GM12864 (cell line): ENCODE measurements at places on chromosomes 5 and 9.

DNA sequence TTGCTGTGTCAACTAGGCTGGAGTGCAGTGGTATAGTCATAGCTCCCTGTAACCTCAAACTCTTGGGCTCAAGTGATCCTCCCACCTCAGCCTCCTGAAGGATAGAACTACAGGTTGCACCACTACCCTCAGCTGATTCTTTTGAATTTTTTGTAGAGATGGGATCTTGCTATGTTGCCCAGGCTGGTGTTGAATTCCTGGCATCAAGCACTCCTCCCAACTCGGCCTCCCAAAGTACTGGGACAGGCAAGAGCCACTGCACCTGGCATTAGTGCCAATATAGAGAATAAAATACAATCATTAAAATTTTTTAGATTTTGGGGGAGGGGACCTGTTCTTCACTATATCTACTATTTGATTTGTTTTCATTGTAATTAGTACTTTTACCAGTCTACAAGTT lies 15.4 kb downstream of the PPIP5K2 start:
- DNase-seq, result no peak

DNA sequence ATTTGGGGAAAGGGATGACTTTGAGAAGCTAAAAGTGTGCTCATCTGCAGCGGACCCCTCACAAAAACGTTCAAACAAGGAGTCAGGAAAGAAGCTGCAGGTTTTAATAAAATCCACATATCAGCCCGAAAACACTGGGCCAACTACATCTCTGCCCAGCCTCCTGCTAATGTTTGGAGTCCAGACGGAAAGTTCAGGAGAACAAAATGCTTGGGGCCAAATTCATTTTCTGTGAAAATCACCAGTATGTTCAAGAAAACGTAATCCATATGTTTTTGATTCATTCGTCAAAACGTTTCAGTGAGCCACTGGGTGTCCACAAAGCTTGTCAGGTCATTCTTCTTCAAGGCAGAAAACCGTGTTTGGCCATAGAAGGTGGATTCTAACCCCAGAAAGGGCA lies 87.5 kb upstream of the GAS1 start:
- no peak for DNase-seq

DNA sequence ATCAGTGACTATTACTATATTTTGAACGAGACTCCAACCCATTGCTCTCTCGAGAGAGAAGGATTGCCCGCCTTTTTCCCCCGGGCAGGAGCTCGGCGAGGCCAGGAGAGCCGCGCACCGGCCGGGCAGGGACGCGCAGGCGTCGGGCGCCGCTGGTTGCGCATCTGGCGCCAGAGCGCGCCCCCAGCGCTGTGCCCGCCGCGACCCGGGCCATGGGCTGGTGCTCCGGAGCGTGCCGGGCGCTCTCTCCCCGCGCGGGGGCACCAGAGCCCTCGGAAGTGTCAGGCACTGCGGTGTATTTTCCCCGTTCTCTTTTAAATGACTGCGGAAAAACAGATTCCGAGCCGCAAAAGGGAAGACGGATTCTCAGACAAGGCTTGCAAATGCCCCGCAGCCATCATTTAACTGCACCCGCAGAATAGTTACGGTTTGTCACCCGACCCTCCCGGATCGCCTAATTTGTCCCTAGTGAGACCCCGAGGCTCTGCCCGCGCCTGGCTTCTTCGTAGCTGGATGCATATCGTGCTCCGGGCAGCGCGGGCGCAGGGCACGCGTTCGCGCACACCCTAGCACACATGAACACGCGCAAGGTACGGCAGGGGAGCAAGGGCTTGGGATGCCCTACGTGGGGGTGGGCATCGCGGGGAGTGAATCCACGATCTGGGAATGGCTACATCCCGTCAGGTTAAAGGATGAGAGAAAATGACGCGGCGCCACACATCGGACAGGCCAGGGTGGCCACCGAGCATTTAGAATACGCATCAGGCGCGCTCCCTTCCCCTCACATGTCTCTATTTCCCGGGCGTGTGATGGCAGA lies 1.1 kb upstream of the NTRK2 start:
- no peak for DNase-seq

DNA sequence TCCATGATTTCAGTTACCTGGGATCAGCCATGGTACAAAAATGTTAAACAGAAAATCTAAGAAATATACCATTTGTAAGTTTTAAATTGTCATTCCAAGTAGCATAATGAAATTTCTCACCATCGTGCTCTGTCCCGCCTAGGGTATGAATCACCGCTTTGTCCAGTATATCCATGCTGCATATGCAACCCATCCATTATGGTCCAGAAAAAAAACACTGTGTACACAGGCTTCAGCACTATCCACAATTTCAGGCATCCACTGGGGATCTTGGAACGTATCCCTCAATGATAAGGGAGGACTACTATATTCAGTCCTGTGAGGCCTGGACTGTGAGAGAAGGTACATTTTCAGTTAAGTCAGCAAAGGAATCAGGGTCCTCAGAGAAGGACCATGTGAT lies 37.6 kb upstream of the HNRNPA0 start:
- DNase-seq, result no peak

DNA sequence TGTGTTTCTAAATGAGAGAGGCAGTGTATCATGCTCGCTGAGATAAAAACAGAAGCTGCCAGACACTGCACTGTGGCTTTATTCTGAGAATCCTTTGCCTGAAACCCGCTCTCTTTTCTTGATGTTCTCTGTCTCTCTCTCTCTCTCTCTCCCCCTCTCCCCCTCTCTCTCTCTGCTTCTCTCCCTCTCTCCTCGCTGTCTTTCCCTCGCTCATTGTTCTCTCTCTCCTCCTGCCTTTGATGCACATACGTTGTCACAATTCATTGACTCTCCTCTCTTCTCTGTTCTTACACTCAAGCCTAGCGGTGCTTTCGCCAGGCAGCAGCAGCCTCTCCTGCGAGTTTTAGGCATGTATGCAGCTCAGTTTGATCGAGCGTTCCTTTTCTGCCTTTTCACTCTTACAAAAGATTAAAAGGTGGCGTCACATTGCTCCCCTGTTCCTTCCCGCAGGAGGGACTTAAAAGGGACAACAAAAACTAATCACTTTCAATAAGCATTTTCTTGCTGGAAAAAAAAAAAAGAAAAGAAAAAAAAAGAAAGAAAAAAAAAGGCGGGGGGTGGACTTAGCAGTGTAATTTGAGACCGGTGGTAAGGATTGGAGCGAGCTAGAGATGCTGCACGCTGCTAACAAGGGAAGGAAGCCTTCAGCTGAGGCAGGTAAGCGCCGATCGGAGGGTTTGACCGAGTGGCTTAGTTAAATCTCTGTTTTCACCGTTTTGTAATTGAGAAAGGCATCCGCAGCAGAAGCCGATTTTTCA lies 717.9 kb upstream of the WWC1 start:
- DNase-seq, result no peak

- DNase-seq, result no peak
Observed at GRCh38 chr5:132132138-132132537, 58.5 kb downstream of the CSF2 start.

- DNase-seq, result no peak
Observed at GRCh38 chr9:88362681-88363080, 25.6 kb upstream of the SPIN1 start.

GRCh38 chr9:6931913-6932312 lies 174.1 kb downstream of the KDM4C start:
- no peak for DNase-seq

GRCh38 chr9:131465401-131465800 lies 37.3 kb upstream of the POMT1 start:
- no peak for DNase-seq

DNA sequence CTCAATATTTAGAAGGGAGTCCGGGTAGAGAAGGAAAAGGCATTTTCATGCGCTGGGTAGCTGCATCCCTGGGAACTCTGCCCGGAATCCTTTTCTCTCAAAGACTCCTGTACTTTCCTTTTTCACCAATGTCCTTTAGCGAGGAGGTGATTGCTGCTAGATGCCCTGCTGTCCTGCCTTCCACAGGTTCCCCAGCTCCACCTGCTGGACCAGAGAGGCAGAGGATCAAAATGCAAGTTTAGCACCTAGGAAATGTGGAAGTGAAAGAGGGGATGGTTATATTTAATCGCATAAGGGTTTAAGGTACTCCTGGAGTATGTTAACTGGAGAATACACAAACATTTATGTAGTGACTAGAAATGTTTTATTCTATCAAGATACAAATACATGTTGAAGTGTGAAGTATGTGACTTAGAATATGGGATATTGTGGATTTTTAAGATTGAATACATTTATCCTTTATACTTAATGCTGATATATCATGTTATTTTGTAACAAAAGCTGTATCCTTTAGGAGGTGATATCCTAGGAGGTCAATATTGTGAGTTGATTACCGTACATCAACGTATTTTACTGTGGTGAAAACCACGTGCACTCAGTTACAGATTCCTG lies 145.7 kb downstream of the ARHGAP26 start:
- DNase-seq, result no peak

DNA sequence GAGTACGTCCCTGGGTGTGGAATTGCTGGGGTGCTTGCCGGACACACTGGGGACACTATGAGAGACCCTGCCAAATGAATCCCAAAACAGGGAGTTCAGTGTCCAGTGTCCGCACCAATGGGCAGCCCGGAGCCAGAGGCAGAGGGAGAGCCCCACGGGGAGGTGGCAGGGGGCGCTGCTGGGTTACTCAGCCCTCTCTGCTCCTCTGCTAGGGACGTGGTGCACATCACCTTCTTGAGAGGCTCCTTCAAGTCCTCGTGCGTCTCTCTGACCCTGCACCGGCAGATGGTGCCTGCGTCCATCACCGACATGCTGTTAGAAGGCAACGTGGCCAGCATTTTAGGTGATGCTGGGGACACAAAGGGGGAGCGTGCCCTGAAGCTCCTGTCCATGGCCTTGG lies 20.8 kb downstream of the STKLD1 start:
- DNase-seq, result no peak

- no peak for DNase-seq
Observed at GRCh38 chr5:11906497-11906896, 2.3 kb upstream of the CTNND2 start.

DNA sequence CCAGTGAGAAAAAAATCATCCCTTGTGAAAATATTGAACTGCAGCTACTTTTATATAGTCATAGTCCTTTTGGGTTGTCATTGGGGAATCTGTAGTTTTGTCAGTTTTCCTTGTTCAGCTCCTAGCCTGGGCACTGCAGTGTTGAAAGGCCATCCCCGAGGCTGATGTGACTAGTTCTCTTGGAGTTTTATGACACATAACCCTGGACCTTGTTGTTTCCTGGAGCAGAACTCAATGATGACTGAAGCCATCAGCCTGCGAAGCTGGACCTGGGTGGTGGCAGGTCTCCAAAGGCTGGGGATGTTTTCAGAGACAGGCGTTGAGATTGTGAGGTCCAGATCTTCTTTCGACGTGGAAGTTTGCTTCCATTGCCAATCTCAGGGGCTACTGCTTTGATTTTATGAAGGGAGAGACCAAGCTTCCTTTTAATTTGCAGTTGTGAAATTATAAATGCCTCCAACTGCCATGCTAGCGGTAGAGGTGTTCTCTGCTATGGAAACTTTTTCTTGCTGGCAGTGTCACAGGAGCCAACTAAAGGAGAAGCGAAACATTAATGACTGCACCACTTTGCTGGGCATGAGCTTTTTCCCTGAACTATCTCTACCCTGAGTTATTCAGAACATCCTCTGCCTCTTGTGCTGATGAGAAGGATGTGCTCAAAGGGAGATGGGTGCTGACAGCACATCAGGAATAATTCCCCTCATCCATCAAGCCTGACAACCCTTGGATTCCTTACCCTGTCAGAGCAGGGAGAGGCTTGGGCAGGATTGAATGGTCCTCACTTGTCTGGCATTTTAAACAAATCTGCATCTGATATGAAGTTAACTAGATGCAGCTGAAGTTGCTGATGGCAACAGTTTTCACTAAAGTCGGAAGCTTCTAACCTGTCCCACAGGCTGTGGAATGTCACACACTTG lies 209.6 kb downstream of the MAST4 start:
- DNase-seq, result no peak

DNA sequence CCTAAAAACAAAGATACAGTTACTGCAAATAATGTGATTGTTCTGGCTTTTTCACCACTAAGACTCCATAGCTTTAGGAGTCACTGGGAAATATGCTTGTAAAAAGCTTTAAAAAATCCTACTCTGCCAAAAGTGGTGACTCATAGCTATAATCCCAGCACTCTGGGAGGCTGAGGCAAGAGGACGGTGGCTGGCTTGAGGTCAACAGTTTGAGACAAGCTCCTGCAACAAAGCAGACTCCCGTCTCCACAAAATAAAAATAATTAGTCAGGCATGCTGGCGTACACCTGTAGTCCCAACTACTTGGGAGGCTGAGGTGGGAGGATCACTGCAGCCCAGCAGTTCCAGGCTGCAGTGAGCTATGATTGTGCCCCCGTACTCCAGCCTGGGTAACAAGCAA lies 406.4 kb downstream of the HTR1A start:
- no peak for DNase-seq

DNA sequence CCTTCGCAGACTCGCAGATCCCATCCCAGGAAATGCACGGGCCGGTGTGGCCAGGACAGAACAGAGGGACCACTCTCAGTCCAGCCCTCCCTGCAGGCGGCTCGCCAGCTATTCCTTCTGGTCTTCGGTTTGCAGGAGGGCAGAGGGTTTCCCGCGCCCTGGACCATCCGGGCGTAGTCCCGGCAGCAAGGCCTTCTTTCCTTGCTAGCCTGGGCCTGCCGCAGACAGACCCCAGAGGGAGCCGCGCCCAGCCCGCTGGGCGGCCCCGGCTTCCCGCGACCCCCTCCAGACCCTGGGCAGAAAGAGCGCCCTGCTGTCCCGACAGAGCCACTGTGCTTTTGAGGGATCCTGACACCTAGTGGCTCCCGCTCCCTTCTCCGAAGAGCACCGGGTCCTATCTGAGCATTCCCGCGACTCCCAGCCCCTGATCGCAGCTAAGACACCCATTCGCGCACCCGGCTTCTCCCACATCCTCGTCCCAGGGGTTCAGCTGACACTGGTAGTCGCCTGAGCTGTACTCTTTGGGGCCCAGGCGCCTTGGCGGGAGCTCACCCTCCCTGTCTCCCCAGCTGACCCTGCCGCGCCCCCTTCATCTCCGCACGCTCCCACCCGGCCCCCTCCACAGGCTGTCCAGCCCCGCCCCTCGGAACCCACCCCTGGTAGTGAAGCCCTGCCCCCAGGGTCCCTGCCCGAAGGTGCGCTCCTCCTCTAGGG lies 1.1 kb downstream of the CFAP90 start:
- no peak for DNase-seq

DNA sequence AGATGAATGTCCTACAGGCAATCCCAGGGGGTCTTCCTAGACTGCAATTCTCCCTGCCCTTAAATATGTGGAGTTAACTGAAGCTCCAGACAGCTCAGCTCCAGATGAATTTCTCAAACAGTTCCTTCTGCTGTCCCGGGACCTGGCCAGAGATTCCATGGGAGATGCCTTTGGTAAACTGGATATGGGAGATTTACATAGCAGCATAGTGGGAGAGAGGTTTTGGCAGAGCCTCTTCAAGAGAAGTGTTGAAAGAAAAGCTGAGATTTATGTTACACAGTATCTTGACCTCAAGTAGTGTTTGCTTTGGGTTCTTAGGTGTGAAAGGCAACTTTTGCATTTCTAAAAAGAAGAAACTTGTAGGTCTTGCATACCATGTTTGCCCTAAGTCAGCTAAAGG lies 364.9 kb downstream of the ARRDC3 start:
- no peak for DNase-seq

GRCh38 chr9:22332202-22332601 lies 114.4 kb upstream of the DMRTA1 start:
- no peak for DNase-seq
